ENCODE measurements at places on chromosomes 3 and 15.

DNA sequence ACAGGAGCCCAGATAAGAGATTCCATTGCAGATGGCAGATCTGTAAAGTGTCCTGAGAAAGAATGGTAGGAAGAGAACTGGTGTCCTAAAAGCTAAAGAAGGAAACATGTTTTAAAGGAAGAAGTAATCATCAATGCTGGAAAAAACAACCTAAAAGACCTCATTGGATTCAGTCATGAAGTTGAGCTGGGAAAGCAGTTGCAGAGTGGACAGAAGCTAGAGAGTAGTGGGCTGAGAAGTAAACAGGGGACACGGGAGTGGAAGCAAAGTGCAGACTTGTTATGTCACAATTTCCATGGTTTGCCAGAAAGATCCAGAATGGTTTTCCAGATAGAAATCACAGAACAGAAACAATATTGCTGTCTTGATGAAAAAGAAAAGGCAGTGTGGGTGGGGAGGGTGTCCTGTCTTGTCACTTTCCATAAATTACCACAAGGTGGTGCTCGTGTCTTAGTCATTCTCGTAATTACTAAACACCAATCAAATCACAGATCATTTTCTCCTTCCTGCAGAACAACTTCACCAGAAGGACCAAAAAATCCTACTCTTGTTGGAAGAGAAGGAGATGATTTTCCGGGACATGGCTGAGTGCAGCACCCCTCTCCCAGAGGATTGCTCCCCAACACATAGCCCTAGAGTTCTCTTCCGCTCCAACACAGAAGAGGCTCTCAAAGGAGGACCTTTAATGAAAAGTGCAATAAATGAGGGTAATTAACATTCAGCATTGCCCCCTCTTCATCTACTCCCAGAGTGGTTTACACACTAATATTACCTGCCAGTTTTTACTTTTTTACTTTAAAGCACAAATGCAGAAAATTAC is 64.5 kb downstream of the KLHL25 start:
- no peak for DNase-seq

- DNase-seq, result no peak
Measured at GRCh38 chr3:14410503-14411165, 8.2 kb downstream of the SLC6A6 start.

DNA sequence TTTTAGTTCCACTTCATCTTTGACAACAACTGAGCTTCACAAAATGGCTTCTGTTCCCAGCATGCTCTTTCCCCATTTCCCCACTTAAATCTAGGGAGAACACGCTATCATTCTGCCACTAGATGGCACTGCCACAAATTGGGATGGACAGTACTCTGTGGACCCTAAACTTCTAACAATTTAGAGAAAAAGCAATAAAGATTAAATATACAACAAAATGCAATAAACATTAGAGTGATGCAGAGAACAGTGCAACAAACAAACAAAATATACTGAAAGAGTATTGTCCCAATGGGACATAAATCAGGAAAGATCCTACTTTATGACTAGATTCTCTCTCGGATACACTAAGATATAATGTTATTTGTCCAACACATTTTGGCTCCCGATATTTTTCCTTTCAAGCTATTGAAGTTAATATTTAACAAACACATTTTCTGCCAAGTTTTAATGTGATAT is 169.7 kb upstream of the TMCO5A start:
- no peak for DNase-seq

- no peak for DNase-seq
Measured at GRCh38 chr15:77609558-77609957, 23.2 kb downstream of the LINGO1 start.

GRCh38 chr15:78092261-78093041 is at the start of gene SH2D7:
Gene SH2D7 (plus strand): TSS chr15:78092561. CDS start chr15:78092585, 24 bp downstream.
- DNase-seq, result no peak

DNA sequence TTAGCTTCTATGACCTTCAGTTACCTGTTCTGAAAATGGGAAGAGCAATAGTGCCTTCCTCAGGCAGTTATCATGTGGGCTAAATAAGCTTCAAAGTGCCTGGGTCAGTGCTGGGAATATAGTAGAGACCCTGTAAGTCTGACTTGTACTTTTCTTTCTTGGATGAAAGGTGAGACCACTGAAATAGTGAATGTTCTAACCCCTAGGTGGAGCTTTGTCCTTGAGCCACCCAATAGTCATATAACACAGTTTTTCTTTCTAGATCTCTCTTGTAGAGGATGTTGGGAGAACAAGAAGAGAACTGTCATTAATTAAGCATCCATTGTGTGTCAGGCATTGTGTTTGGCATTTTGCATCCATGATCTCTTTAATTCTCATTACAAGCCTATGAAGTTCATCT is 13.0 kb upstream of the BFSP2 start:
- DNase-seq, result no peak

DNA sequence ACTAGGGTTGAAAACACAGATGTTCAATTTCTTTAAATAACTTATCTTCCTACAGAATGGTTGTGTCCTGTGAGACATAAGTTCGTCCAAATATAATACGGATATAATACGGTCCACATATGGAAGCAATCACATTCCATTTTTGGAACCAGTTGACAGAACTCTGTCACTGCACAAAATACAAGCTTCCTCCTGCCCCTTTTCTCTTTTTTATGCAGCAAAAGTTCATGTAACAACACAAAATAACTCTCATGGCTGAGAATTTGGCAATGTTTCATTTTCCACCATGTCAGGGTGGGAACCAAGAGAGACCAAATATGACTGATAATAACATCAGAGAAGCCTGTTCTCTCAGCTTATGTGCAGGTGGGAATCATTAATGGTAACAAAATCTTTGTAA is 158.1 kb upstream of the ZNF385D start:
- no peak for DNase-seq

DNA sequence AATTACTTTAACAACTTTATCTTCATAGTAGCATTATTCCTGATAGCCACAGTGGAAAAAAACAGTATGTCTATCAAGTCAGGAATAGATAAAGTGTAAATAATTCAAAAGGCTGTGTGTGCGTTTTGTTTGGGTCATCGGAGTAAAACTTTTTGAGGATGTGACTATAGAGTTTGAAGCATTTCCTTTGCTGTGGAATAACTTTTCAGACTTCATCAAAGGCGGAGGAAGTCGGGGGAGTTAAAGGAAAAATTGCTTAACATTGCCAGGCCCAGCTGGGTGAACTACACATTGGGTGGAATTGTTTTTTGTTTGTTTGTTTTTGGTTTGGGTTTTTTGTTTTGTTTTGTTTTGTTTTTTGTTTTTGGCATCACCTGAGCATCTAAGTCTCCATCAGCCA is 70.4 kb upstream of the CRTC3 start:
- DNase-seq, result no peak

GRCh38 chr3:113312416-113312815 is 101.1 kb downstream of the BOC start:
- no peak for DNase-seq

GRCh38 chr15:94395640-94396039 is 164.3 kb downstream of the MCTP2 start:
- DNase-seq, result no peak

DNA sequence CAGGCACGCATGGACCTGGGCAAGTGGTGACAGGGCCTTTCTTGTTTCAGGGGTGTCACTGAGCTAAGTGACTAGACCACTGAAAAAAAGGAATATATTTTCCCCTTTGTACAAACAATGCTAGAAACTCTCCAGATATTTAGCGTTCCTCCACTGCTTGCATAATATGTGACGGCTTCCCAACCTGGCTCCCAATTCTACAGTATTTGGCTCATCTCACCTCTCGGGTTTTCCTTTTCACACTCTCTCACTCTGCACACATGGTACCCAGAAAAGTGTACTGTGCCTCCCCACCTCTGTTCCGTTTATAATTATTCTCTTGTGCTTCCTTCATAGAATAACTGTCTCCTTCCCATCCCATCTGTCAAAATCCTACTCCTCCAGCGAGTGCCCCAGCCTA is 140.5 kb upstream of the KLHL25 start:
- no peak for DNase-seq

Data from cerebellar nuclear complex (tissue), 1 donor.